ENCODE measurements at places on chromosomes 16 and 17.

DNA sequence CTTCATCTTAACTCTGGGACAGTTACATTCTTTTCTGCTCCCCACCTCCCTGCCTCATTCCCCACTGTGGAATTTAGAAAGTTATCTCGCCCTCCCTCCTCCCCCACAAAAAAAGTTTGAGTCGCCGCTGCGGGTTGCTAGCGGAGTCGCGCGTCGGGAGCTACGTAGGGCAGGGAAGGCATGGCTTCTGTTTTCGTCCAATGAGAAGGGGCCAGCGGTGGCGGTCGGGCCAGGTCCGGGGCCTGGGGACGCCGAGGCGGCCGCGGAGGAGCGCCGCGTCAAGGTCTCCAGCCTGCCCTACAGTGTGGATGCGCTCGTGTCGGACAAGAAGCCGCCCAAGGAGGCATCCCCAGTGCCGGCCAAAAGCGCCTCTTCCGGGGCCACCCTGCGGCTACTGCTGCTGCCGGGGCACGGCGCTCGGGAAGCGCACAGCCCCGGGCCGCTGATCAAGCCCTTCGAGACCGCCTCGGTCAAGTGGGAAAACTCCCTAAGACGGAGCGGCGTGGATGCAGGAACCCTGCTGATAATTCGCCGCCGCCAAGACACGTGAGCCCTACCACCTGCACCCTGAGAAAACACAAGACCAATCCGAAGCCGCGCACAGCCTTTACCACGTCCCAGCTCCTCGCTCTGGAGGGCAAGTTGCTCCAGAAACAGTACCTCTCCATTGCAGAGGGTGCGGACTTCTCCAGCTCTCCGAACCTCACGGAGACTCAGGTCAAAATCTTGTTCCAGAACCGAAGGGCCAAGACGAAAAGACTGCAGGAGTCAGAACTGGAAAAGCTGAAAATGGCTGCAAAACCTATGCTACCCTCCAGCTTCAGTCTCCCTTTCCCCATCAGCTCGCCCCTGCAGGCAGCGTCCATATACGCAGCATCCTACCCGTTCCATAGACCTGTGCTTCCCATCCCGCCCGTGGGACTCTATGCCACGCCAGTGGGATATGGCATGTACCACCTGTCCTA is 8.9 kb downstream of the OR4D1 start:
- DNase-seq = peak; percentile 28

DNA sequence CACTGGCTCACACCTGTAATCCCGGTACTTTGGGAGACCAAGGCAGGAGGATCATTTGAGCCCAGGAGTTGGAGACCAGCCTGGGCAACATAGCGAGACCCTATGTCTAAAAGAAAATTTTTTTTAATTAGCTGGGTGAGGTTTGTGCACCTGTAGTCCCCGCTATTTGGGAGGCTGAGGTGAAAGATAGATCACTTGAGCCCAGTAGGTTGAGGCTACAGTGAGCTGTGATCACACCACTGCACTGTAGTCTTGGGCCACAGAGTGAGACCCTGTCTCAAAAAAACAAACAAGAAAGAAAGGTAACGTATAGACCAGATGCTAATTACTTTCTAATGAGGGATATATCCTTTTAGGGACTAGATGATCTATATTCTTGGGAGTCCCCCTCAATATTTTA is 8.1 kb downstream of the NOL11 start:
- DNase-seq = no peak

DNA sequence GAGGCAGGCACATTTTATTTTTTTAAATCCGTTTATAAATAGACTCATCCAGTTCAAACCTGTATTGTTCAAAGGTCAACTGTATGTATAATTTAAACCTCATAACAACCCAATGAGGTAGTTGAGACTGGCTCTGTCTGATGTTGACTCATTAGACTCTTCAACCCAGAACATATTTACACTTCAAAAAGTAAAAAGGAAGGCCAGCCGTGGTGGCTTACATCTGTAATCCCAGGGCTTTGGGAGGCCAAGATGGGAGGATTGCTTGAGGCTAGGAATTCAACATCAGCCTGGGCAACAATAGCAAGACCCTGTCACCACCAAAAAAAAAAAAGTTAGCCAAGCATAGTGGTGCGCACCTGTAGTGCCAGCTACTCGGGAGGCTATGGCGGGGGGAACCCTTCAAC is 32.5 kb upstream of the DHRS7B start:
- no peak for DNase-seq

DNA sequence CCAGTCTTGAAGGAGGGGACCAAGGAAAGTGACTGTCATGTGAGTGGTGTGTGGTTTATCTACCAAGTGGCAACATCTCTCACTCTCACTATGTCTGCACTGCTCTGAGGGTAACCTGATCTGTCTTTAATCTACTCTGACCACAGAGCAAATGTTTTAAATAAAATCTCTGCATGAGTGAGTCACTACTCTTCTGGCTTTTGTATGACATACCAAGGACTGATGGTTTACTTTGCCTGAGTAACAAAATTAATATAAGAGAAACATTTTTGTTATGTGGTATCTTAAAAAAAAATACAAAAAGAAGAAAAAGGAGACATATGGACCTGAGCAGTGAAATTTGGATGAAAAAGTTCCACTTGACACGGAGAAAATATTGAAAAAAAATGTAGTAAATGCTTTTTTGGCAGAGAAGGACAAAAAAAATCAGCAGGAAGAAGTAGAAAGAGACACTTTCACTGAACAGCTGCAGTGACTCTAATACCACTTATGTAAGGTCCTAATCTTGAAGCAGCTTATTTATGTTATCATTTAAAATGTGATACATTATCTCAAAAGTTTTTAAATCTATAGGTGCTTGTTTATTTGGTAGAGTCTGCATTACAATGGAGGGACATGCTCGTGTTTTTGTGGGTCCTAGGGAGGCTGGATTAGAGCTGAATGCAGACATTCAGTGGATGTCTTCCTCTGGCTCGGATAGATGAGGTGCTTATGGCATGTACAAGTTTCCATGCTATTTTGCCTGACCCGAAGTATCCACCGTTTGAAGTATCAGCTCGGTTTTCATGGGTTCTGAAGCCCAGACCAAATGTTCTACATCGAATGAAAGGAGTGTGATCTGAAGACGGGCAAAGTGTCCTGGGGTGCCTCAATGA is 240.7 kb downstream of the MAP2K6 start:
- DNase-seq = no peak

DNA sequence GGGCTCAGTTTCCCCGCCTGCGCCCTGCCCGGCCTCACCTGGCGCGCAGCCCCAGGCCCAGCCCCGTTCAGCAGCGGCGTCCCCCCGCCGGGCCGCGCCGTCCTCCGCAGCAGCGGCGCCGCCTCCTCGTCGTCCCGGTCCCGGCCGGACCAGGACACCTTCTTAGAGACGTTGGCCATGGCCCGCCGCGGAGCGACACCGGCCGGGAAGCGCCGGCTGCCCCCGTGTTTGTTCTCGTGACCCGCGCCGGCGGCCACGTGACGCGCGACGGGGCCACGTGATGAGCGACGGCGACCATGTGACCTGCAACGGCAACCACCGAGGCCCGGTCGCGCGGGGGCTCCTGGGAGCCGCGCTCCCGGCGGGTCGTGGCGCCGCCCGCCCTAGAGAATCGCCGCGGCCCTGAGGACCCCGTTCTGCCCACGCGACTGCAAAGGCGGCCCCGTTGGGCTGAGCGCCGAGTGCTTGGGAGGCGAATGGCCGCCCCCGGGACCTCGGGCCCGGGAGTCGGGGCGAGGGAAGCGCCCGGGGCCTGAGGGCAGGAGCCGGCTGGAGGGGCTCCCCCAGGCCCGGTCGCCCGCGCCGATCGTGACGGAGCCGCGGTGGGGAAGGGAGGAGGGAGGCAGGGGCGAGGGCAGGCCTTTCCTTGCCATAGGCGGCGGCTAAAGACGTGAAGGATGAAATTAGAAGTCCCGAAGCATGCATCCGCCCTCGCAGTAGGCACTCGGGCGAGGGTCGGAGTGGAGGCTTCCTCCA is at the start of gene CLCN7:
Gene CLCN7, minus strand, starts transcription at position 233 of the 756 bp plus-strand sequence. Its CDS starts 54 bp downstream, at position 179.
- DNase-seq = peak; percentile 71

DNA sequence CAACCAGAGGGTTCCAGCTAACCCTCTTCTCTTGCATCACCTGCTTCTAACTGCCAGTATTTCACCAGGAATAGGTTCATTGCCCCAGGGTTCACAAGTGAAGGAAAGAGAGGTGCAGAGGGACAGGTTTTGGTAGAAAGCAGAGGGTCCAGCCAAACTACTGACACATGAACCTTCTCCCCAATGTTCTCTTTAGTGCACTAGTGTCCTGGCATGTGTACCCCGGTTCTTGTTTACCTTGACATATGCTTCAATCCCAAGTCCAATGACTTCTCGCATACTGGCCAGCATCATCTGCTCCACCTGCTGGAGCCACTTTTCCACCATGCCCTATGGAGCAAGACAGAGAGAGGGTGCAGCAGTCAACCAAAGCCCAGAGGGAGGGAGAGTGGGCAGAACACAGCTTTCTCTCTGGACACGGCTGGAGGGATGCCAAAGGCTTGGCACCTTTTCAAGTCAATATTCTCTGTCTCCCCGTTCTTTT is 90.6 kb downstream of the DNAH3 start:
- no peak for DNase-seq

DNA sequence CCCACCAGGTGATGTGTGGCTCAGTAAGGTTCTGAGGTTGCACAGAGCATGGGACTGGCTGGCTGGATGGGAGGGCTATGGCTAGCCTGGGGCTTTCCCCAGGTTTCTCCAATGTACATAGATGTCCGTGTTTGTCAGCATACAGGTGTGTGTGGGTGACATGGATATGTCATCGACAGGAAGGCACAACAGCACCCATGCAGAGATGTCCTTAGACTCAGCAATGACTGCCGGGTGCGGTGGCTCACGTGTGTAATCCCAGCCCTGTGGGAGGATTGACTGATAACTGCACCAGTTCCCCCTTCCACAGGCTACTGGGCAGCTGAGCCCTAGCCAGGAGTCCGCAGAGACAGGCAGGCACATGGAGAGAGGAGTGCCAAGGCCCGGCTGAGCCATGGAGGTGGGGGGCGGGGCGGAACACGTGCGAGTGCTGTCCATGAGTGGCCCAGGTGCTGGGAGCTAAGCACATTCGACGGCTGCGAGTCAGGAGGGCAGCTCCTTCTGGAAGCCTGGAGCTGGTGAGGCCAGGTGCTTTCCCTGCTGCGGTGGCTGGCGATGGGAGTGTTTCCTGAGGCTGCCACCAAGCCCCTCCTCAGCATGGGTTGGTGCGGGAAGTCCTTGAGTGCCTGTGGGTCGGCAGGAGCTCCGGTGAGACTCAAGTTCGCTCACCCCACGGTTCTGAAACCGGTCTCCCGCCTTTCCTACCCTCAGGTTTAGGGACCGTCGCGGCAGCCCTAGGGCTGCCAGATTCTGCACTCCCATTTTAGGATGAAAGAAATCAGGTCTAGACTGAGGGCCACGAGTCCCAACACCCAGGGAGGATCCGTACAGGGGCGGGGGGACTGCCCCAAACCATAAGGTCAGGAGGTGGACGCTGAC is 858 bp upstream of the ASPSCR1 start:
- DNase-seq = no peak

DNA sequence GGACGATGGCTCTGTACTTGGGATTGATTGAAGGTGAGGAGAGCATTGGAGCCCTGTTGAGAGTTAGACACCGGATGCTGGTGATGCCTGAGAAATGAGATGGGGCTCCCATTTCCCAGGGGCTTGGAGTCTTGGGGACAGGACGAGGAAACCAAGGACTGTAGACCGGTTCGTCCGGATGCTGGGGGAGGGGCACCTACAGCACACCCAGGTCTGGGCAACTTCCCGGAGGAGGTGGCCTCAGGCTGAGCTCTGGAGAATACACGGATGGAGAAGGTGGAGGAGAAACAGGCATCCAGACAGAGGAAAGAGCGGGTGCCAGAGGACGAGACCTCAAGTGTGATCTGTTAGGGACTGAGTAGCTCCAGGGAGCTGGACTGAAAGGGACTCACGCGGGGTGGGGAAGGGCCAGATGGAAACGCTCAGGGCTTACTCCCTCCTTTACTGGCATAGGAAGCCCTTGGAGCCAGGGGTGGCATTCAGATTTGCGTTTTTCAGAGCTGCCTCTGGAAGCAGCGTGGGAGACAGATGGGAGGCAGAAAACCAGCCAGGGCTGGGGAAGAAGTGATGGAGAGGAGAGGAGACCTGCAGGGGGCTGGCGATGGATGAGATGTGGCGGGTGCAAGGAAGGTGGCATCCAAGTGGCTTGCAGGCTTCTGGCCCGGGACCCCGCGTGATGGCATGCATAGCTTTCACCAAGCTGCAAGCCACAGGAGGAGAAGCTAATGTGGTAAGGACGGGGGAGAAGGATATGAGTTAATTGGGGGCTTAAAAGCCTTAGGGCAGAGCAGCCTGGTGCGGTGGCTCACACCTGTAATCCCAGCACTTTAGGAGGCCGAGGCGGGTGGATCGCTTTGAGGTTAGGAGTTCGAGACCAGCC is 8.3 kb downstream of the C1QTNF1 start:
- no peak for DNase-seq

- no peak for DNase-seq
These were observed 1.4 kb downstream of the HES7 start for GRCh38 chr17:8122422-8122923.

- DNase-seq = no peak
These were observed 2.2 kb upstream of the CMIP start for GRCh38 chr16:81442220-81442915.
